ENCODE measurements at places on chromosomes 13 and 19. TPM values are rescaled to one million over a fixed set of nuclear protein-coding genes. Genes with fewer than 3 reads are reported as not detected.
A peak's percentile ranks its signal among the peaks of the same experiment; 100 is the strongest.

The CEACAM4 gene
- not detected for total RNA-seq

DNA sequence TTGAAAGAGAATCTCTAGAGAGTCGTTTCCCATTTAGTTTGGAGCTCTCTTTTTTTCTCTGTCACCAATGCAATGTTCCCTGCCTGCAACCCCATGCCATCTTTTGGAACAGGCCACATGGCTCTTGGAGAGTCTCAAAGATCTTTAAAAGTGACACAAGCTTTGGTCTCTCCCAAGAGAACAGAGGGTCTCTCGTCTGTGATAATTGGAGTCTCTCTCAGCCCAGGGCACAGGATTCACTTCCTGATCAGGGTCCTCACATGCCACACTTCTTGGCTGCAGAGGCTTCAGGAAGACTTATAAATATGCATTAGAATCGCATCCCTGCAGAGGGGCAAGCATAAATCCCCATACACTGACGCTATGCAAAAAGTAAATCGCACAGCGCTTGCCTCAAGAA, 240.5 kb downstream of the IRS2 start:
- H3K4me3 ChIP-seq = no peak overlapping the region
- no peaks in the 10 kb centered on the region for H3K27me3 ChIP-seq
- no peaks in the 10 kb centered on the region for H3K36me3 ChIP-seq
- H3K27ac ChIP-seq = no peak overlapping the region

The ISOC2 gene
- 16.9 TPM for total RNA-seq

DNA sequence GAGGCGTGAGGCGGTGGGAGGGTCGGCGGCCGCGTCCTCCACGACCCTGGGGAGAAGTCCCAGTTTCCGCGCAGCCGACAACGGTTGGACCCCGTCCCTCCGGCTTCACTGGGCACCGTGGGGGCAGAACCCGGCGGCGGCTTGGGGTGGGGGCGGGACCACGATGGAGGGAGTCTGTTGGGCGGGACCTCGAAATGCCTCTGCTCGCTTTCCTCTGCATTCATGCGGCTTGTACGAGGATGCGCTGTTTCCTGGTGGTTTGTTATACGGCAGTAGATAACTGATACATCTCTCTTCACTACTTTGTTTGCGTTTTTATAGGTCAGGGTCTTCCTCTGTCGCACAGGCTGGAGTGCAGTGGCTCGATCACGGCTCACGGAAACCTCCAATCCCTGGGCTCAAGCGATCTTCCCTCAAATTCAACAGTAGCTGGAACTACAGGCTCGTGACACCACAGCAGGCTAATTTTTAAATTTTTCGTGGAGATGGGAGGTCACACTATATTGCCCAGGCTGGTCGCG, 24.6 kb upstream of the ZNF846 start:
- H3K4me1 ChIP-seq = peaks cover 3% of the 10 kb centered on the region
- peak overlapping the region; percentile 96 for H3K27ac ChIP-seq
- H3K4me3 ChIP-seq = peak overlapping the region; percentile 87
- H3K36me3 ChIP-seq = no peaks in the 10 kb centered on the region
- DNase-seq = peak; percentile 48

The NXNL1 gene
- not detected for total RNA-seq

GRCh38 chr13:88136098-88136790, 465.1 kb downstream of the SLITRK5 start:
- no peaks in the 10 kb centered on the region for H3K36me3 ChIP-seq
- no peak overlapping the region for H3K27ac ChIP-seq
- H3K4me3 ChIP-seq = no peak overlapping the region
- H3K27me3 ChIP-seq = no peaks in the 10 kb centered on the region

DNA sequence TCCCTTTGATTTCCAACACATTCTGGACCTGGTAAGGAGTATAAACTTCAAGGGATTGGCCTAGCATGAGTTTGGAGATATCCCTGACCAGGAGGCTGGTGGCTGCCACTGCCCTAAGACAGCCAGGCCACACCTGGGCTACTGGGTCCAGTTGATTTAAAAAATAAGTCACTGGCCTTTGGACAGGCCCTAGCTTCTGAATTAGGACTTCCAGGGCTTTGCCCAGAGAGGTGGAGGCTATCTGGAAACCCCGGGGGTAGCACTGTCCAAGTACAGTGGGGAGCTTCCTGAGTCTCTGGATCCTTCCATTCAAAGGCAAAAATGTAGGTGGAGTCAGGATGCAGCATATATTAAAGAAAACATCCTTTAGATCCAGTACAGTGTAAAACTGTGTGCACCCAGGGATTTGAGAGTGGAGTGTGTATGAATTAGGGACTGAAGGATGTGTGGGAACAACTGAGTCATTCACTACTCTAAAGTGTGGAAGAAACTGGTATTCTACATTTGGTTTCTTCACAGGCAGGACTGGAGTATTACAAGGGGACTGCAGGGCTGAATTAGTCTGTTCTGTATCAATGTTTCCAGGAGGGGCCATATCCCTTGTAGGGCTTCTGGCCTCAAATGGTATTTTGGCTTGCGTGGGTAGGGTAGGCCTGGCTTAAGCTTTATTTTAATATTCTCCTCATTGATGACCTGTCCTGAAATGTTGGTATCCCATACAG, 14.8 kb upstream of the FCGBP start:
- peaks cover 65% of the 10 kb centered on the region for H3K4me1 ChIP-seq
- H3K36me3 ChIP-seq = no peaks in the 10 kb centered on the region
- DNase-seq = no peak
- peak overlapping the region; percentile 2 for H3K4me3 ChIP-seq
- peak overlapping the region; percentile 9 for H3K27ac ChIP-seq
- H3K27me3 ChIP-seq = no peaks in the 10 kb centered on the region

DNA sequence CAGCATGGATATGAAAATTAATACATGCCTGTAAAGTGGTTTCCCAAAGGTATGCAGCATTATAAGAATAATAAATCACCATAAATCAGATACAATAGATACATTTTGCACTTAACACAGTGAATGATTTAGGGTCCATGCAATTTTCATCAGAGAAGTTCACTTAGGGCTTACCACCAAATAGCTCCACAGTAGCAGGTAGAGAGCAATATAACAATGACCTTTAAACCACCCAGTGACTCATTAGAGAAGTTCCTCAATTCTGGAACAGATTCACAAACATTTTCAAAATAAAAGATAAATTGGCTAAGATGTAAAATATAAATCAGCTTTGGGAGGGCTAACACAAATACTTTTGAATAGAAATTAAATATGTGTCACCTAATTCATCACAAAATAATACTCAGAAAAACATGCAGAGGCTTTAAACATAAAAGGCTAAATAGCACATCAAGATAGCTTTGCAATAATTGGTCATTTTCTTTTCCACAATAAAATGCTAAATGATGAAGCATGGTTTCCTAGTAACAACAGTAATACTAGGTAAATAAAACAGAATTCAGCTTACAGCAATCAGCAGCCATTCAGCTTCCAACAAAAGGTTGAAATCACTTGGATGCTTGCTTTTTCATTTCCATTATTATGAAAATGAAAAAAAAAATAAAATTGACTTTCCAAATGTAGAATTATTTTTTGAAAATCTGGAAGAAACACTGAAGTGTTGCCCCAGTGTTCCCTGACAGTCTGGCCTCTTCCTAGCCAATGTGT, 84.3 kb upstream of the NBEA start:
- H3K4me3 ChIP-seq = no peak overlapping the region
- H3K36me3 ChIP-seq = no peaks in the 10 kb centered on the region

GRCh38 chr13:95319551-95320274, 18.5 kb upstream of the ABCC4 start:
- H3K27me3 ChIP-seq = peaks cover 3% of the 10 kb centered on the region
- DNase-seq = no peak
- no peak overlapping the region for H3K27ac ChIP-seq
- H3K4me1 ChIP-seq = no peaks in the 10 kb centered on the region
- H3K4me3 ChIP-seq = no peak overlapping the region

- H3K27me3 ChIP-seq = no peaks in the 10 kb centered on the region
- peaks cover 12% of the 10 kb centered on the region for H3K36me3 ChIP-seq
- peaks cover 19% of the 10 kb centered on the region for H3K4me1 ChIP-seq
- no peak for DNase-seq
- H3K4me3 ChIP-seq = peak overlapping the region; percentile 77
- H3K27ac ChIP-seq = no peak overlapping the region
Observed at GRCh38 chr19:18590273-18591272, 2.0 kb downstream of the REX1BD start.

DNA sequence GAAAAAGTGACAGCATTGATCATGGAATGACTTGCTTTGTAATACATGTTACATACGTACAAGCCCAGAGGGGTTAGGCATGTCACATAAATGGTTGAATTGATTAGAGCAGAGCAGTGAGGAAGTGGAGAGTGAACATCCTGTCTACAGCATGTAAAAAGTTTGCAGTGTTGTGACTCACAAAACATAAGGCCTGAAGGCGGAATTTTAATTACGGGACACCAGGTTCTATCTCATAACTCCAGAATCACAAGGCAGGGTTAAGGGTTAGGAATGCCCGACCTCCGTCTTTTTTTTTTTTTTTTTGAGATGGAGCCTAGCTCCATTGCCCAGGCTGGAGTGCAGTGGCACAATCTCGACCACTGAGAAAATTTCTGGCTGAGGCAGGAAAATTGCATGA, 83.9 kb downstream of the MUC16 start:
- H3K27ac ChIP-seq = no peak overlapping the region
- H3K4me3 ChIP-seq = no peak overlapping the region
- H3K27me3 ChIP-seq = peaks cover 15% of the 10 kb centered on the region
- H3K36me3 ChIP-seq = no peaks in the 10 kb centered on the region
- no peaks in the 10 kb centered on the region for H3K4me1 ChIP-seq
- no peak for DNase-seq

DNA sequence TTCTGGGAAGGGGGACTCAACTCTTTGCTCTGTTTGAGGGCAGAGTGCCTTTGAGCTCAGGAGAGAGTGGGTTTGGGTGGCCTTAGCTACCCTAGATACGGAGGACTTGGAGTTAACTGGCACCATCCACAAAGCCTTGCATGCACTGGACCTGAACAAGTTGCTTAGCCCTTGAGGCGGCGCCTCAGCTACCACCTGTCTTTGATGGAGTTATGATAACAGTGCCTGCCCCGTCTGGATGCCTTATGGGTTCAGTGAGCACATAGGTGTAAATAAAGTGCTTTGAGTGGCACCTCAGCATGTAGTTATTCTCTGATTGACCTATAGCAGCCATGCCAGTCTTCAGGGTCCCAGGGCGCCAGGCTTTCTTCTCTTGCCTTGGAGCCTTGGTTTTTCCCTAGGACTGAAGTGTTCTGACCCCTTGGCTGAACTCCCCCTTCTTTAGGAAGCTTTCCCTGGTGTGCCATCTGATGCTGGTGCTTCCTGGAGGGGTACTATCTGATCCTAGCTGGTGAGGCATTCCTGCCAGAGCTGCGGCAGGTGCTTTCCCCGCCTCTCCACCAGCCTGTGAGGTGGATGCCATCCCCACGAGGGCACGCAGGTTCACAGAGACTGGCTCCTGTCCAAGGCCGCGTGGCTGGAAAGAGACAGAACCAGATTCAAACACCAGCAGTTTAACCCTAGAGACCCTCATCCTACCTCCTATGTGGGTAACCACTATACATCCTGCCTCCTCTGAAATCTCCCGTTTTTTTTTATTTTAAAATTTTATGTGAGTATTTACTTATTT, 5.8 kb downstream of the BCKDHA start:
- H3K4me3 ChIP-seq = no peak overlapping the region
- H3K36me3 ChIP-seq = peaks cover 10% of the 10 kb centered on the region
- no peak overlapping the region for H3K27ac ChIP-seq

The PALM3 gene
- total RNA-seq = not detected

DNA sequence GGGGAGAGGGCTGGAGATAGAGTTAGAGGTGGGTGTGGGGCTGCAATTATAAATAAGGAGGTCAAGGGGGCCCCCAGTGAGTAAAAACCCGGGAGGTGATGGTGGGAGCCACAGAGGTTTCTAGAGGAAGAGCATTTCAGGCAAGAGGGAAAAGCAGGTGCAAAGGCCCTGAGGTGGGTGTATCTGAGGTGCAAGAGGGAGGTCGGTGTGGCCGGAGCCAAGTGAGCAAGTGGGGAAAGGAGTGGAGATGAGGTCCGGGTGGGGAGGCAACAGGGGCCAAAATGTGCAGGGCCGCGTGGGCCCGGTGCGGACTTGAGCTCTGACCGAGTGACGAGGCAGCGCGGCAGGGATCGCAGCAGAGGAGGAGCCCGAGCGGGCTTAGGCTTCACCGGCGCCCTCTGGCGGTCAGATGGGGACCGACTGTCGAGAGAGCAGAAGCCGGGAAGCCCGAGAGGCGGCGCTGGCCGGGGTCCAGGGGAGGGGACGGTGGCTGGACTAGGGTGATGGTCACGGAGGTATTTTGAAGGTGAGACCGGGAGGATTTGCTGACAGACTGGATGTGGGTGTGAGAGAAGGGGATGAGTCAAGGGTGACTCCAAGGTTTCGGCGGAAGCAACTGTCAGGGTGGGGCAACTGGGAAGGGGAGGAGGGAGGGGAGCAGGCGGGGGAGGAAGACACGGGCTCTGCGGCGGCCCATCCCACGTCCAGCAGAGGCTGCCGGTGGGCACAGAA, 17.7 kb upstream of the SPACA4 start:
- no peaks in the 10 kb centered on the region for H3K27me3 ChIP-seq
- H3K36me3 ChIP-seq = no peaks in the 10 kb centered on the region
- H3K4me3 ChIP-seq = no peak overlapping the region
- DNase-seq = peak; percentile 90
- no peaks in the 10 kb centered on the region for H3K4me1 ChIP-seq
- H3K27ac ChIP-seq = peak overlapping the region; percentile 34

GRCh38 chr13:33119856-33120543, 103.8 kb downstream of the KL start:
- no peak overlapping the region for H3K4me3 ChIP-seq
- no peak overlapping the region for H3K27ac ChIP-seq
- no peak for DNase-seq
- no peaks in the 10 kb centered on the region for H3K36me3 ChIP-seq

The COL4A1 gene
- 0.49 TPM for total RNA-seq

DNA sequence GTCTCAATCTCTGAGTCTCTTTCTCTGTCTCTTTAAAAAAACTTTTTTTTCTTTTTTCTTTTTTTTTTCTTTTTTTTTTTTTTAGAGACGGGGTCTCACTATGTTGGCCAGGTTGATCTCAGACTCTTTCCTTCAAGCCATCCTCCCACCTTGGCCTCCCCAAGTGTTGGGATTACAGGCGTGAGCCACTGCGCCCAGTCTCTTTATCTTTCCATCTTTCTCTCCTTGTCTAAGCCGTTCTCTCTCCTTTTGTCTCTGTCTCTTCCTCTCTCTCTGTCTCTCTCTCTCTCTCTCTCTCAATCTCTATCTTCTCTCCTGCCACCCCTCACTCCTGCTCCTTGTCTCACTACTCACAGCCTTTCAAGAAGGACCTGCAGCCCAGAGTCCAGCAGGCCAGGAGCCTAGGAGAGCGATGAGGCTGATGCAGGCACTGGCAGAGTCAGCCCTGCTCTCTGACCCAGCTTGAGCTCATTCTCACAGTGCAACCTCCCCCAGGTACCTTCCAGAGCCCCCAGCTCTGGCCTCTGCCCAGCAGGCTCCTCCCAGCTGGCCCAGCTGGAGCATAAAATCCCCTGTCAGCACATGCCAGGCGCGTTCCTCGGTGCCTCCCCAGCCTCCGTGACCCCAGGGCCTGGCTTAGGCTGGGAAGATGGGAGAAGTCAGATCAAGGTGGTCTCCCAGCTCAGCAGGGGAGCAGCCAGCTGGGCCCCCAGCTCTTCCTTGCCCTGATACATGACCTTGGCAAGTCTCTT, at the start of gene NPHS1:
Gene NPHS1, minus strand, starts transcription at position 476 of the 752 bp plus-strand sequence. CDS start 667 bp downstream, outside the sequence.
- no peaks in the 10 kb centered on the region for H3K36me3 ChIP-seq
- no peak for DNase-seq
- H3K27ac ChIP-seq = no peak within 1 kb of the TSS
- no peaks in the 10 kb centered on the region for H3K4me1 ChIP-seq
- H3K27me3 ChIP-seq = peaks cover 92% of the 10 kb centered on the region

Data from T-cell (primary cell).